ENCODE measurements at places on chromosomes 5 and 9.

DNA sequence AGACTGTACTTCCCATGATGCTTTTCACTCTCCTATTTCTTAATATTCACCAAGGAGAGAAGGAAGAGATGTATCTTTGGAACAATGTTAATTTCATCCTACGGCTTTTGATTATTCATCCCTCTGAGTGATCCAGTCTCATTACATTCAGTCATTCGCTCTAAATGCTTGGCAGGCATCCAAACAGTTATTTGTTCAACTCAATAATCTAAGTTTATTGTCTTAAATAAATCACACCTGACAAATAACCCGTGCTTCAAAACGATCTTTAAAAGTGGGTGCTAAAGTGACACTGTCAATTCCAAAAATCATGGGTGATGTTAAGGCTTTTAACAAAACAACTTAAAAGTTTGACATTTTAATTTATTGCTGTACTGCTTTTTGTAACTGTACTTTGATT, 233.1 kb downstream of the RASEF start:
- DNase-seq, result no peak

DNA sequence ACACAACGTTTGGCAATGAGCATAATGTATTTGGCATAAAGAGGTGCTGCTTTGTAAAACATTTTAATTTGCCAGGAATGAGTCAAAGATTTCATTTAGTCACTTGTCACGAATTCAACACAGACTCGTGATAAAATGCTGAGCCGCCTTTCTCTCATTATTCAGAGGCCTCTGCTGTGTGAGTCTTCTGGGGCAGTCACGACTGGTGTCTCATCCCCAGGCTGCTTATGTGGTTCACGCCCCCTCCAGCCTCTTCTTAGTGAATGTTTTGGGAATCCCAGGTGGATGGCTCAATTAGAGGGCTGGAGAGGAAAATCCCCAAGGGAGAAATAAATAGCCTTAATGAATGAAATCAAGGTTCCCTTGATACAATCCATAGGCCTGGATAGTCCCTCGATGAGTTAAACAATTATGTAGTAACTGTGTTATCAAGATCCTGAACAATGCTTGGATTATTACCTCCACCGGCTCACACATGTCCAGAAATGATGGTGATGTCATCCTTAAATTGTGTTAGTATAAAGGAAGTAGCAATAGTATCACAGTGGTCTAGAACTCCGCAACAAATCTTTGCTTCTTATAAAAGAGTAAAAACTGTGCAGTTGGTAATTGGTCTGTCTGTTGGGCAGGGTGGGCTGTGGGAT, 192.1 kb upstream of the ADAMTS16 start:
- no peak for DNase-seq

- DNase-seq, result no peak
Measured at GRCh38 chr5:57718155-57718554, 235.5 kb upstream of the ACTBL2 start.

DNA sequence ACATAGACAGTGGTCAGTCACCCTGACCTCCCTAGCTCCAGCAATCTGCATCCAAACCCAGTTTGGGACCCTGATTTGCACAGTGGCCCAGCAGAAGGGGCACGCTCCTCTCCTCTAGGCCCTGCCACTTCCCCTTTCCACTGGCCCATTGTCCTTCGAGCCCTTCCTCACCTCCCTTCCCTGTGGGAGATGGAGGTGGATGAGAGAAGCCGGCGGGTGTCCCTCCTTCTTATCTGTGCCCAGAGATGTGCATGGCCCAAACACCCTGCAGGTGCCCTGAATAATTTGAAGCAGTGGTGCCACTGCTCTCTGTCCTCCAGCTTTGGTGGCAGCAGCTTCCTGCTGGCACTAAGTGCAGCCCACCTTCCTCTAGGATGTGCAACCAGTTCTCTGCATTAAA, 140.0 kb downstream of the BARX1 start:
- no peak for DNase-seq

- no peak for DNase-seq
Measured at GRCh38 chr5:76245590-76245989, 157.5 kb upstream of the IQGAP2 start.

GRCh38 chr9:107566611-107567061, 77.1 kb upstream of the KLF4 start:
- no peak for DNase-seq

DNA sequence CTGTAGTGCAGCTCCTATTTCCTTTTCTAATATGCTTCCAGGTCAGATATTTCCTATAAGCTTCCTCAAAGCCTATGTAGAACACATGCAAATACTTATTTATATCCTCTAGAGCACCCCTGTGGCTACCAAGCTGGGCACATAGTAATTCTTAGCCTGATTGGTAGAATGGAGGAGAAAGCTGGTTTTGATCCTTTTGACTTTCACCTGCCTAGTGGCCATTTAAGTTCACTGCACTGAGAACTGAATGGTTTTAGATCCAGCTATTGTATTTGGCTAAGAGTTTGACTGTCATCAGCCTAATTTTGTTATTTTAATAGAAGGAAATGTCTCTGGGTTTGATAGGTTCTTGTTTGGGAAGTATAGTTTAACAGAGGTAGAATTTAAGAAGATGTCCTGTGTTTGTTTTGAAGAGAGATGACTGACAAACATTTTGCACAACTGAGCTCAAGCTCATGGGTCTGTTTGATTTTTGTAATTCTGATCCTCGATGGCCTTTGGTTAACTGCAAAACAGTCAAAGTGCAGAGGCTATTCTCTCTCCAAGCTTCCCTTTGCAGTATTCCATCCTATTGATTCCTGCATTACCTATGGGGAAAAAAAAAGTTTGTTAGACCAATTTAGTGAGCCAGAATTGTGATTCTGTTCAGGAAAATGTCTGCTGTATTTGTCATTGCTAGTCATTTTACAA, 85.4 kb downstream of the KCNN2 start:
- no peak for DNase-seq

- peak; percentile 76 for DNase-seq
Measured at GRCh38 chr5:58922461-58923171, 339.7 kb downstream of the RAB3C start.

- DNase-seq, result no peak
Measured at GRCh38 chr9:121984726-121985402, 108.2 kb downstream of the TTLL11 start.

DNA sequence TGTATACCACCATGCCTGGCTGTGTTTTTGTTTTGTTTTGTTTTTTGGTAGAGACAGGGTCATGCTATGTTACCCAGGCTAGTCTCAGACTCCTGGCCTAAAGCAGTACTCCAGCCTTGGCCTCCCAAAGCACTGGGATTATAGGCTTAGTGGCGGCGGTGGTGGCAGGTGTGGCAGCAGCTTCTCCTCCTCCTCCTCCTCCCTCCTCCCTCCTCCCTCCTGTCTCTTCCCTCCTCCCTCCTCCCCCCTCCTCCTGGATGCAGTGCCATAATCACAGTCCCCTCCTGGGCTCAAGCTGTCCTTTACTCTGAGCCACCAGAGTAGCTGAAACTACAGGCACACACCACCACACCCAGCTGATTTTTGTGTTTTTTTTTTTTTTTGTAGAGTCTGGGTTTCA, 71.2 kb downstream of the UHRF2 start:
- DNase-seq, result peak; percentile 54

GRCh38 chr5:96124589-96124988, 162.9 kb upstream of the ELL2 start:
- DNase-seq, result no peak

DNA sequence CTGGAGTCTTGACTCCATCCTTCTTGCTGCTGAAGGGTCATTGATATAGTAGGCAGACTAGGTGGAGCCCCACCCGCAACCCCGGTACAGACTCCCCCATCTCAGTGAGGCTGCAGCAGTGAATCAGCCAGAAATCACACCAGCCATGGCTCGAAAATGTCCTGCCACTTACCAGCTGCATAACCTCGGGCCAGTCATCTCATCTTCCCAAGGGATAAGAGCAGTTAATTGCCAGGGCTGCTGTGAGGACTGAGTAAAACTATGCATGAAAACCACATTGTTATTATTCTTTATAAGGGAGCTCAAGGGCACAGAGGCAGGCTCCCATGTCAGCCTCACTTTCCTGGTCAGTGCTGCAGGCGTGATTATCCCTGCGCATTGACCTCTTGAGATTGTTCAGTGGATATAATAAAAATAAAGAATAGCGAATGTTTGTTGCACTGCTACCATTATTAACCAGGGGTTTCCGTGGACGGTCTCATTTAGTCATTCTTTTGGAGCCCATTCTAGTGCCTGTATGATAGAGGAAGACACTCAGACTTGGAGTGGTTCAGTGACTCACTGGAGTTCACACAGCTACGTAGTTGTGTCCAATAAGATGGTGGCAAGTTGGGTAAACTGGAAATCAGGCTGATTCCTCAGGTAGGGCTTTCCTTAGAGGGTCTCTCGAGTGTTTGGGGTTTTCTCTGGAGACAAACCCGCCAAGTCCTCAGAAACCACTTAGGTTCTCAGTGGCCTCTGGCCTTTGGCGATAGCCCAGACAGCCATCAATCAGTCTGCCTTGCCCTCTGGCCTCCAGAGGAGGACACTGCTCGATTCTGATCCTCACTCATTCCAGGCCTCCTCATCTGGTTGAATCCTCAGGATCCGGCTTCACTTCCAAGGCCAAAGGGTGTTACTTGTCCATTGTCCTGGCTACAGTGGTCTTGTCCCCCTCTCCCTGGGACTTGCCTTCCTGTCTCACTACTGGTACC, 39.9 kb downstream of the COL15A1 start:
- DNase-seq, result no peak

- no peak for DNase-seq
Measured at GRCh38 chr9:26537211-26537610, 355.4 kb downstream of the CAAP1 start.

DNA sequence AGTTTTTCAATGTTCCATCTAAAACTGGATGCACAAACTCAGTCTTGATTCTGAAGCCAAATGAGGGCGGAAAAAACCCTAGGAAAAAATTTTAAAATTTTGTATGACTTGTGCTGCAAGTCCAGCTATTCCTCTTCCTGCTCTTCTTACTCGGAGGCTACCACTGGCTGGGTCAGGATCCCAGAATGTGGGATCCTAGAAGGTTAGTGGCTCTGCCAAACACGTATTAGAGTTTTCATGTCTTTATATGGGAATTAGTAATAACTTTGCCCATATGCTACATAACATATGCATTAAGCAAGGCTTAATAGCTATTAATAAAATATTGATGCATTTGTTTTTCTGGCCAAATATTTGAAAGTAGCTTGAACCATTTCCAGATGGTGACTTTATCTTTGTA, 458.3 kb downstream of the AGTPBP1 start:
- no peak for DNase-seq

DNA sequence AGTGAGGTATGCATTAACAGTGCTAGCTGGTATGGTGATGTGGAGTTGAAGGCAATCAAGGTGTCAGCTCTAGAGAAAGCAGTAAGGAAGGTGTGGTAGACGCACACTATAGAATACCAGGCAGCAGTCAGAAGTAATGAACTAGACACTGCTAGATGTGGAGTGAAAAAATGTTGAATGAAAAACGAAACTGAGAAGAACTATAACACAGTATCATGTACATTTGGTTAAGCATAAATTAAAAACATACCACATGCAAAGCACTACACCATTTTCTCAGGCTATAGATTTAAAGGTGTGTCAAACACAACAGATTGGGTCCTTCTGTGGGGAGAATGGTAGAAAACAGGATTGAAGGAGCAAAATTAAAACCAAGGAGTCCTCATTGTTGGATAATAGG, 15.4 kb downstream of the ZNF622 start:
- DNase-seq, result no peak

DNA sequence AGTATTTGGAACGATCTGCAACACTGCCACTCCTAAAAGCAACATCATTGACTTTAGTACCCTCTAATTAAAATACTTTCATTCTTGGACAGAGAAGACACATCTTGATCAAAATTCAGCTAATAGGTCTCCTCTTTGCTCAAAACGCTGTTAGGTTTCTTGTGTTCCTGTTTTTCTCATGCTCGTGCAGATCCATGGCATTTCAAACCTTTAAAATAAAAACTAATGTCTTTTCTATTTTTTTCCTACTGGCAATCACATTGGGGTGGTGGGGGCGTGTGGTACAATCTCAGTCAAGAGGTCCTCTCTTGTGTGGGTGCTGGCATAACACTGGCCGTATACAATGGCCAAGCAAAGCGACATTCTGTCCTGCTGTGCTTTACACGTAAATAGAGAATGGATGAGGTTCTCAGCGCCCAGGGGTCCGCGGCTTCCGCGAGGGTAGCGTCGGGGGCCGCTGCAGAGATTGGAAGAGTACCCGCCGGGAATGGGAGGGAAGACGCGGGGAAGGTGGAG, 315 bp upstream of the GPR150 start:
- DNase-seq, result no peak

GRCh38 chr9:135822374-135822755, 85.0 kb downstream of the CAMSAP1 start:
- DNase-seq, result no peak

- DNase-seq, result no peak
Measured at GRCh38 chr5:139022528-139022927, 147.4 kb upstream of the LRRTM2 start.

DNA sequence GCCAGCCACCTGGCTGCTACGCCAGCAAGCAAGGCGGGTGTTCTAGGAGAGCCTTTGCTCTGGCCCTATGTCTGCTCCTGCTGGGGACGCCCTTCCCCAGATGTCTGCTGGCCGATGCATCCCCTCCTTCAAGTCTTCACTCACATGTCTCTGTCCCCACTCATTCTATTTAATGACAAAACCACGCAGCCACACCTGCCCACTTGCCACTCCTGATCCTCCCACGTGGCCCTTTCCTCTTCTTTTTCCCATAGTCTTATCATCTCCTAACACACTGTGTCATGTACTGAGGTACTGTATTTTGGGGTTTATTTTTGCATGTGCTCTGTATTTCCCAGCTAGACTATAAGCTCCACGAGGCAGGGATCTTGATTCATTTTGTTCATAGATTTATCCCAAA, 62.0 kb upstream of the HRH2 start:
- no peak for DNase-seq

DNA sequence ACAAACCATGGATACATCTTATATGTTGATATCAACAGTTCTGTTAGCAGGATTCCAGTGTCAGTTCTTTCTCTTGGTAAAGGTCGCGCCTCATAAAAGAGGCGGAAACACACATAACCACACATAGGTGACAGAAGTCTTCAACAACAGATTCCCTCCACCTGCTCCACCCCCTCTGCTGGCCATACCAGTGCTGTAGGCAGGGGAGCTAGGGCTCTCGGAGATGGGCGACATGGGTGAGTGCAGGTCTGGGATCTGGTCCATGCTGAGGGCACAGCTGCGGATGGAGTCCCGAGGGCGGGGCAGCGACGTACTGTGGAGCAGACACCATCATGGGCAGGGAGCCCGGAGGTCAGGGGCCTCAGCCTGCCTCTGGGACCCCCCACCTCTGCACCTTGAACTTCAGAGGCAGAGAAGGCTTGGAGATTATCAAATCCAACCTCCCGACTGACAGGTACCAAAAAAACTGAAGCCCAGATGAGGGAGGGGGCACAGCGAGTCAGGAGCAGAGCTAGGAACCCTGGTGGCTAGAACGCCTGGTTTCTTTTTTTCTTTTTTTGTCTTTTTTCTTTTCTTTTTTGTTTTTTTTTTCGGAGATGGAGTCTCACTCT, 12.0 kb upstream of the TOR2A start:
- no peak for DNase-seq

GRCh38 chr5:25458628-25459027, 813.9 kb upstream of the CDH10 start:
- DNase-seq, result no peak

- no peak for DNase-seq
Measured at GRCh38 chr9:89779405-89780203, 174.8 kb downstream of the GADD45G start.

- no peak for DNase-seq
Measured at GRCh38 chr9:96156171-96156974, 145.6 kb downstream of the HSD17B3 start.
